ENCODE measurements at places on chromosomes 11 and 22.

- peak; percentile 49 for DNase-seq
Observed at GRCh38 chr22:37316875-37317371, 34.6 kb downstream of the CYTH4 start.

DNA sequence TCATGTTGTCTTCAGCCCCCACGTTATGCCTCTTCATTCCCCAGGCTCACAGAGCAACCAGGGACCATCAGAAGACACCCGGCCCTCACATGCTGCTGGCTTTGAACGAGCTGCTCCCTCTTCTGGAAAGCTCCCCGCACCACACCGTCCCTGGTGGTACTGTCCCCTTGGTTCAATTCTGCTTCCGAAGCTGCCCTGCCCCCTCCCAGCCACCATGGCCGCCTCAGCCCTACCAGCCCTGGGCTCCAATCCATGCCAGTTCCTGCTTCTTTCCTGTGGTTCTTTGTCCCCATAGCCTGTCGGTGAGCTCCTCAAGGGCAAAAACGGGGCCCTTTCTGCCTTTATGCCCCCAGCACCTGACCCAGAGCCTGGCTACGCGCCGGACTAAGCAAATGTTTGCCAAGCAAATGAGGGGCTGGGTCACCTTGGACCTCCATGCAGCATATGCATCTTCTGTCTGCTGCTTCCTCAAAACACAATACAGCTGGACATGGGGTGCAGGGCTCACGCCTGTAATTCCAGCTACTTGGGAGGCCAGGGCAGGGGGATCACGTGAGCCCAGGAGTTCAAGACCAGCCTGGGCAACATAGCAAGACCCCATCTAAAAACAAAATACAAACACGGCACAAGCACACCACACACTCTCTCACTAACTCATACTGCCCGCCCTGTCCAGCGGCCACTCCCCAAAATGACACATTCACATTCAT is 21.3 kb downstream of the TNKS1BP1 start:
- DNase-seq: no peak

GRCh38 chr22:20859615-20860014 is 808 bp downstream of the SNAP29 start:
- DNase-seq: no peak

DNA sequence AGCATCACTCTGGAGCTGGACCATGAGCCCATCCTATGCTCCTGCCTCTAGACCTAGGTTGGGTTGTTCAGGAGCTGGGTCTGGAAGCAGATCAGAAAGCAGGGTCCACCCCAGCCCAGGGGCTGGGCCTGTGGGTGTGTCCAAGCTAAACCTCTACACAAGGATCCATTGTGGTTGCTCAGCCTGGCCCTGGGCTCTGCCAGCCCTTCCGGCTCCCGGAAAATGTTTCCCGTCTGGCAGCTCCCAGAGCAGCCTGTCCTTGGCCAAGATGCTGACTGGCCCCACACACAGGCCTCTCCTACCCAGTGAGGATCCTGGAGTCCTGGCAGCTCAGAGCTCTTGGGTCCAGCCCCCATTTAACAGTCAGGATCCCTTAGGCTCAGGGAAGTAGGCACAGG is 35.3 kb upstream of the FCHSD2 start:
- no peak for DNase-seq

- no peak for DNase-seq
Observed at GRCh38 chr22:36730176-36730858, 26.8 kb upstream of the CACNG2 start.
